ENCODE measurements at places on chromosomes 5 and 9.

DNA sequence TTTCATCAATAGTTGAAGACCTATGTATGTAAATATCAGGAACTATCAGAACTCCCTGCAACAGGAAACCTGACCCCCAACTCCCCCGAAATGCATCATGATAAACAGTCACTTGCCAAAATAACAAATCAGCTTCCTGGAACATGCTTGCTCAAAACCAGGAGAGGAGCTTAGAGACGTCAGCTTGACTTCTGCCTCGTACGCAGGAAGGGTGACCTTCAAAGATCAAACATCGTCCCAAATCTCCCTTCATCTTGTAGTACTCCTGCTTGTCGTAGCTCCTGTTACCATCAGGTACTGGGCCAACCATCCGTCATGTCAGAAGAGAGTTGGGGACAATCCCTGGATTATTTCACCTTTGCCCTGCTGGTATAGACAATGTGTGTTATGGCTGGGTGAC is 396.1 kb downstream of the GADD45G start:
- no peak for DNase-seq

DNA sequence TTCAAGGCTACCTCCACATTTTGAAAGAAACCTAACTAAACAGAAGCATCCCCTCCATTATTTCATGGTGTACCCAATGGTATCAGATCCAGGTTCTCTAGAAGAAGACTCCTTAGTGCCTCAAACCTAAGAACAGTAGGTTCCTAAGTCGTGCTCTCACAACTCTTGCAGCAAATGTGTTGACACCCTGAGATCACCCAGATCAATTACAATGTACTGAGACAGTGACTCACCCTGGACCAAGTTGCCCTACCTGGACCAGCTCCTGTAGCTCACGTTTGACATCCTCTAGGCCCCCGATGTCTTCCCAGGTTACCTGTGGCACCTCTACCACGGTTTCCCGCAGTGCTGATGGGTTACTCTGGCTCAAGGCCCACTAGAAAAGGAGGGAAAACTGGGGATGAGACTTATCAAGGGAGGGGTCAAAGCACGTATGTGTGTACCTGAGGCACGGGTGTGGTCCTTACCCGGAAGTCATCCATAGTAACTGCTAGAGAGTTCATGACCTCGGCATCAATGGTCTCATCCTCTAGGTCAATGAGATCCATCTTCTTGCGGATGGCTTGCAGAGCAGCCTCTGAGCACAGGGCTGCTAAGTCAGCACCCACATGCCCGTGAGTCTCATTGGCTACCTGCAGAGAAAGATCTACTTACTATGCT is 11.7 kb downstream of the VCP start:
- no peak for DNase-seq

DNA sequence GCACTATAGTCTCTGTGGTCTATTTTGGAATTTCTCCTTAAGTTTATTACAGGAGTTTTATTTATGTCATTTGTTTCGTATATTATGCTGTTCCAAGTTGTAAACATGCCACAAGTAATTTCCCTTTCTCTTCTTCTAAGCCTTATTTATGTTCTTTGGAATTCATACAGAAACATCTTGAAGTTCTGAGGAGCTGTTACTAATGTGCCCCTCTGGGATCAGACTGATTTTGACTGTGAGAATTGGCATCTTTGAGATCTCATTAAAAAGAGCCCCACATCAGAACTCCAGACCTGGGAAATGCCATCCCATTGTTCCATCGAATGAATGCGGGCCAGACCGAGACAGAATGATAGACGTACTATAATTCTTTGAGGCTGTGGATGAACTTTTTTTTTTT is 138.8 kb upstream of the CD180 start:
- DNase-seq = no peak

- no peak for DNase-seq
Measured at GRCh38 chr5:68834491-68834981, 259.3 kb upstream of the SLC30A5 start.

GRCh38 chr5:126414874-126415502 is 8.2 kb upstream of the GRAMD2B start:
- no peak for DNase-seq

Measured in inflammatory macrophage treated with lipopolysaccharide for 4 hours (primary cell).